ENCODE measurements at places on chromosomes 6 and 20.

GRCh38 chr20:17524560-17524959 is 6.6 kb downstream of the BFSP1 start:
- DNase-seq: no peak

DNA sequence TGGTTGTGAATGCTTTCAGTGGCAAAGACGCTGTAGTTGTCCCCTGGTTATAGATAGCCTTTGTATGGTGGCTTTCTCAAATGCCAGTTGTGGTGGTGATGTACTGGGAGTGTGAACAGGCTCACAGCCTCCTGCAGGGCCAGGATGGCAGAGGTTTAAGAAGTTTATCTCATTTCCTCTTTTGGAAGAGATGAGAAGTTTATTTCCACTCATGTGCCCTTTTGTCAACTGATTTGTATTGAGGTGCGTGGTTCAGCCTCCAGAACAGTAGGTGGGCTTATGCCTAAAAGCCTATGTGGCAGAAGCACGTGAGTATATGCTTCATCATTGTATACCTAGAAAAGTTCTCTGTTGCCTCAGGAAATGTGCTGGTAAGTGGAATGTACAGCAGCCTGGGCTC is 13.7 kb upstream of the ZFP57 start:
- no peak for DNase-seq

- peak; percentile 76 for DNase-seq
Observed at GRCh38 chr6:31128093-31128676, 7.9 kb upstream of the CDSN start.

DNA sequence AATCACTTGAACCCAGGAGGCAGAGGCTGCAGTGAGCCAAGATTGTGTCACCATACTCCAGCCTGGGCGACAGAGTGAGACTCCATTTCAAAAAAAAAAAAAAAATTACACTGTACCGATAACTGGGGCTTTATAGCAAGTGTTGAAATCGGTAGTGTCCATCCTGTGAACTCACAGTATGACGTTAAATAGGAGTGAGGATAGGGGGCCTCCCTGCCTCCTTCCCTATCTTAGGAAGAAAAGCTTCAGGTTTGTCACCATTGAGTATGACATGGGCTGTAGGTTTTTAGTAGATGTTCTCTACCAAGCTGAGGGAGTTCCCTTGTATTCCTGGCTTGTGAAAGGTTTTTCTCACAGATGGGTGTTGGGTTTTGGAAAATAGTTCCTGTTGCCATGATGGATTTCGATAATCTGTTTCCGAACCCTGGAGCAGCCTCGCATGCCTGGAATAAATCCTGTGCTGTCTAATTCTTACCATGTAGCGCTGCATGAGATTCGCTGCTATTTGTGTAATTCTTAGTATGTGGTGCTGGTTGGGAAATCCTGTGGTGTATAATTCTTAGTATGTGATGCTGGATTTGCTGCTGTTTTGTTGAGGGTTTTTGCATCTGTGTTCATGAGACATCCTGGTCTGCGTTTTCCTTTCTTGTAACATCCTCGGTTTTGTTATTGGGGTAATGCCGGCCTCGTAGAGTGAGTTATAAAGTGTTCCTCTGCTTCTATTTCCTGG is 23.6 kb downstream of the NTSR1 start:
- no peak for DNase-seq

DNA sequence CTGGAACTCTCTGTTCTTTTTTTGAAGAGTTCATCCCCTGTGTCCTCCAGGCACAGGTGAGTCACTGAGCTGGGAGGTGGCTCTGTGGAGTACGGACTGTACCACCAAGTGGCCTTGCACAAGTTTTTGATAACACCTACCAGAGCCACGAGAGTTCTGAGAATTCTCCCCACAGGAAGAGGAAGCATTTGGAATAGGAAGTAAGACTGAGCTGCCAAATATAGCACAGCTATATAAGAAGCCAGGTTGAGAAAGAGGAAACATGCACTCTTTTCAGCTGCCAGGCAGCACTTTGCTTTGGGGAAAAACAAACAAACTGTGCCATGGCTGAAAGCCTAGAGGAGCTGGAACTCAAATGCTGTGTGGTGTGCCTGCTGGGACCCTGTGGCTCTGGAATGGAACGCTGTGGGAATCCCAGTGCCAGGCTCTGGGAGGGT is 70.8 kb upstream of the RIPOR2 start:
- DNase-seq: peak; percentile 29

- no peak for DNase-seq
Observed at GRCh38 chr6:166950443-166950821, 5.9 kb downstream of the RNASET2 start.

DNA sequence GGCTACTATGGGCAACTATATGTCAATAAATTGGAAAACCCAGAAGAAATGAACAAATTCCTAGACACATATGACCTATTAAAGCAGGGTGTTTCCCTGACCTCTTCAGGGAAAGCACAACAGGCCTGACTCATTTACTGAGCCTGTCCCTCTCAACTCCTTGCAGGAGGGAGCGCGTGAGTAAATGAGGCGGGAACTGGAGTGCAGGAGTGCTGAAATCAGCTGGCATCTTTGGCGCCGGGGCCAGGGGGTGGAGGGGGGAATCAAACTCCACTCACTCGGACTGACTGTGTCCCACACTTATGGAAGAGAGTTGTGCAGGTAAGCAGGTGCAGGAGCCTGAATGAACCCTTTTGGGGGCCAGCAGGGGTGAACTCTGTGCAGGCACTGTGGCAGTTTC is 671.2 kb upstream of the PTCHD4 start:
- no peak for DNase-seq

DNA sequence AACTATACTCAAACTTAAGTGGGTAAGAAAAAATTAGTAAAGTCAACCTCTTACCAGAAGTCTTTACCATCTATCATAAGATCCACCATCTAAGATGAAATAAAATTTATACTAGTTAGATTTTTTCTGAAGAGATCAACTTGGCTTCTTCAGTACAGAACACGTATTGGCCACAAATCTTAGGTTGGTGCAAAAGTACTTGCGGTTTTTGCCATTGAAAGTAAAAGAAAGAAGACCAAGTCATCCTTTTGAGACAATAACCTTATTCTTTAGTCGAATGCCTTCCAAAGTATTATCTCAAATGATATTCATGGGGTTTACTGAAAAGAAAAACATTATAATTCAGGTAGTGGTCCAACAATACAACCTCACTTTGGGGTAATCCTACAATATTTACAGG is 292.6 kb upstream of the PTCHD4 start:
- DNase-seq: no peak

DNA sequence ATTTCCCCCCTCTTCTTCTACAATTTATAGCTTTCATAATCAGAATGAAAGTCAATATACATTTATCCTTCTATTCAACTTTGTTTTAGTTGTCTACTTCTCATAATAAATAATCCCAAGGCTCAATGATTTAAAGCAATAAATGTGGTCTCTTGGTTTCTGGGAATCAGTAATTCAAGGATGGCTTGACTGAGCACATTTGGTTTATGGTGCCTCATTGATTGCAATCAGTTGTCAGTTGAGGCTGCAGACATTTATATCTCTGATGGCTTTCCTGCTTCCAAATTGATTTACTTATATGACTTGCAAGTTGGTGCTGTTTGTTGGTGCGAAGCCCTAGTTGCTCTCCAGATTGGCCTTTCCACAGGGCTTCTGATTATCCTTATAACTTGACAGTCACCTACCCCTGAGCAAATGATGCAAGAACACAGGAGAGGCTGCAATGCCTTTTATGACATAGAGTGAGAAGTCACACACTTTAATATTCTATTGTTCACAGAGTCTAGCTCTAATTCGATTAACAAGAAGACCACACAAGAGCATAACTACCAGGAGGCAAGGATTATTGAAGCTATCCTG is 2.7 kb upstream of the CRISP1 start:
- no peak for DNase-seq

DNA sequence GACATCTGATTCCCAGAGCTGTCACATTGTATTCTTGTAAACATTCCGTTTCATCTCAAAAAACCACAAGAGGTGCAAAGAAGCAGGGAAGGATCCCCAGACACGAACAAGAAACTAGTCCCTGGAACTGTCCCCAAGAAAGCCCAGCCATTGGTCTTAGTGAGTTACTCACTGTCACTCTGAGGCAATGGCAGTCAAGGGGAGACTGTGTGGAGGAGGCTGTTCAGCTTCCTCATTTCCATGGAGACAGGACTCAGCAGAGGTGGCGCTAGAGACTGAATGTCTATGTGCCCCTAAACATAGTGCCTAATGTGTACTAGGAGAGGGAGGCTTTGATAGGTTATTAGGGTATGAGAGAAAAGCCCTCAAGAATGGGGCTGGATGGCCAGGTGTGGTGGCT is 11.1 kb downstream of the ULBP1 start:
- DNase-seq: no peak

DNA sequence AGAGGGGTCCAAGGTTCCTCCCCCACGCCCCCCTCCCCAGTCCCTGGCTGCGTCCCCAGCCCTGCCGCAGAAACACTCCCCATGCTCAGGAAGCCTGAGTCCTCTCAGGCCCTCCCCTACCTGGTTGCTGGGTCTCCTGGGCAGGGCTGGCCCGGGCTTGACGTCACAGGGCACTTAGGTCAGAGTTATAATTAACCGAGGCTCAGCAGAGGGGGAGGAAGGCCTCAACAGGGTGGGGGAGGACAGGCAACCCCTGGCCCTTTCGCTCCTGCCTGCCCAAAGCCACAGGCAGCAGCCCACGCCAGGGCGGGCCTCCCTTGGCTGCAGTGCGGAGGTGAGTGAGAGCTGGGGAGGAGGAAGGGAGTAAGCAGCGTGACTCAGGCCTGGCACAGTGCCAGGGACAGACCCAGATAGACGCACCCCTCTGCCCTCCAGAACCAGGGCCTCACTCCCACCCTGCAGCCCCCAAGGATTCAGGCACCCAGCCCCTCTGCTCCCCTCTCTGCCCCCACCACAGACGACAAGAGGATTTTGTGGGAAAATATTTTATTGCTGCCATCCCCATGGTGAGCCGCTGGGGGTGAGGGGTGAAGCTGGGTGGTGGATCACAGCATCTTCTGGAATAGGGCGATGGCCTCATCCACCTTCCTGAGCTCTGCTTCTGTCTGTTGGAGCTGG is at the start of gene VWA7:
Gene VWA7, minus strand, starts transcription at position 340 of the 678 bp plus-strand sequence. CDS start 549 bp downstream, outside the sequence.
- peak; percentile 58 for DNase-seq

- DNase-seq: no peak
Observed at GRCh38 chr20:43363506-43363905, 94.2 kb upstream of the SRSF6 start.

- DNase-seq: no peak
Observed at GRCh38 chr6:169589699-169590257, 112.1 kb downstream of the WDR27 start.

DNA sequence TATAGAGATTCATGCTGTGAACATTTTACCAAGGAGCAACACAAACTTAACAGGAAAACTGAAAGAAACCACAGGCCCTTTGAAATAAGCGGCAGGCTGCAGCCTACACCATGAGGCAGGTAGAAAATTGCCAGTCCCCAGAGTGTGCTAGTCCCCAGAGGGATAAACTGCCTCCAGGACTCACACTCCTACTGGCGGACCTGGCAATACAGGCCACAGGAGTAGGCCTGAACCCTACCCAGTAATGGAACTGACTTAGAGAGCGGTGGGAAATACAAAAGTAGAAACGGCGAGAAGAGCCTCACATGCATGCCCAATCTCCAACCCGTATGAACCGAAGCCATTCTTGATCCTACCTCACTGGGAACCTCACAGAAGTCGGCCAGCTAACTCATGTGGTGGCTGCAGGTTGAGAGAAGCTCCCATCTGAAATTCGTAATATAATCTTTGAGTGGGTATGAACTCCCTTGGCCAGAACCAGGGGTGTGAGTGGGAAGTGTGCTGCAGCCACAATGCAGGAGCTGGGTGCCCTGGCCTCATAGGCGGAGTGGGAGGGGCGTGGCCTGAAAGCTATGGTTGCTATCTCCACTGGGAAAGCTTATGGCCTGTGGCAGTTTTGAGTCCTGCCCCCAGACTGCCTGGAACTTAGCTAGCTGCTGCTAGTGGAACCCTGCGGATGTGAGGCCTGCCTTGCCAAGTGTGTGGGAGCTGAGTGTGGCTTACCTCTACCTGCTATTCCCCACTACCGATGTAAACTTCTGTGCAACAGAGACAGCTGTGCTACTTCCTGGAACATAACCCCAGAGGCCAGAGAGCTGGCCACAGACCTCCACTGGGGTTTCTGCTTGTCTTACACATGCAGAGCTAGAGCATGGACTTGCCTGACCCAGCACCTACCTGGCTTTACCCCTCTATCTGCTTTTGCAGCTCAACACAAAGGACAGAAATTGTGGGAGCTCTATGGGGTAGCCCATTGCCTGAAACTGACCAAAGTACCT is 146.5 kb upstream of the COL21A1 start:
- DNase-seq: no peak

DNA sequence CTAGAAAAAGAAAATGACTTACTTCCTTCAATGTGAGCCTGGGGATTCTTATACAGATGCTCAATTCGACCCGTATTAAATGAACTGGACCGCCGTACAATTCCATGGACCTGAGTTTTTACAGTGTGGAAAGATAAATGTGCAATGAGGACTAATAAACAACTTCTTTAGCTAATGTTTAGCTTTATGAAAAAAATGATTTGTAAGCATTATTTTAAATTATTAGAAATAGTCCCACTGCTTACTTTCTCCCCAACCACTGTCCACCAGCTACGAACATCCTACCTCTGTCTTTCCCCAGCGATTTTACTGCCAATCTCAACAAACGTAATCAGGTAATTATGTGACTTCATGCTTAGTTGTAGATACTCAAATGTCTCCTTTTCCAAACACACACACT is 128.0 kb downstream of the GMDS start:
- DNase-seq: no peak

DNA sequence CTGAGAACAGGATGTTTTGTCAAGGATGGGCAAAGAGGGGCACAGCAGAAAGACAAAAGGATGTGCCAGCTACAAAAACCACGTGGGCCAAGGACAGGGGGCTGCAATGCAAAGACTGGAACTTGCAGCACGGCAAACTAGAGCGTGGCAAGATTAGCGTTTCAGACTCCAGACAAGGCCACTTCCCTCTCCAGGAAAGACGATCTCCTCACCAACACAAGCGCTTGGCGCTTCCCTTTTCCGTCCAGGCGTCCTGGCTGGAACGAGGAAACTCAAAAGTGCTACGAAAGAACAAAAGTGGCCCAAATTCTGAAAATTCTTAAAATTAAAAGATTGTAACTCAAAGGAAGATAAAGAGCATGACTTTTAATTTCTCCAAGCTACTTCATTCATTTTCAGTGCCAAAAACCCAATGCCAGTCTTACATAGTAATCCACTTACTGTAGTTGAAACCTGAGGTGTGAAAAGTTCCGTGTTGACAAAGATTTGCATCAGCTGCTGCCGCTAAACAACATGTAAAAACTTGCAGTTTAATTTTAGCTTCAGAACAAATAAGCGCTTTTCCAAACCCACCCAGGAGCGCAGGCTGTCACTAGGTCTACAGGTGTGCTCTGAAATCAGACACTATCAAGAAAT is 207.1 kb upstream of the RREB1 start:
- no peak for DNase-seq

- DNase-seq: no peak
Observed at GRCh38 chr20:20366551-20366875, 1.4 kb upstream of the INSM1 start.

- DNase-seq: no peak
Observed at GRCh38 chr20:56769921-56770600, 141.0 kb downstream of the TFAP2C start.
